ENCODE measurements at places on chromosomes 1 and 21. TPM values are rescaled to one million over a fixed set of nuclear protein-coding genes. Genes with fewer than 3 reads are reported as not detected.

The L1TD1 gene
- 0.30 TPM for total RNA-seq

The LMOD1 gene
- 2.2 TPM for total RNA-seq

The FAM131C gene
- 0.45 TPM for total RNA-seq

The ITGB3BP gene
- total RNA-seq = 30.3 TPM

The PYCR2 gene
- total RNA-seq = 48.6 TPM

The ANXA9 gene
- 0.30 TPM for total RNA-seq

The POGZ gene
- total RNA-seq = 12.8 TPM

The RIPPLY3 gene
- total RNA-seq = not detected

The GNPAT gene
- 53.1 TPM for total RNA-seq

The TAS1R3 gene
- under 0.01 TPM for total RNA-seq

The UBL4B gene
- total RNA-seq = not detected

The CLCC1 gene
- total RNA-seq = 14.9 TPM

The KCND3 gene
- total RNA-seq = not detected

The HORMAD1 gene
- total RNA-seq = not detected

The CHRNB2 gene
- total RNA-seq = under 0.01 TPM
